CD4-positive, alpha-beta T cell treated with Interleukin-6 at 100 ng/mL for 8 hours (primary cell): ENCODE measurements at places on chromosomes 1 and 21.
A peak's percentile ranks its signal among the peaks of the same experiment; 100 is the strongest.

GRCh38 chr1:23237508-23237907 lies 20.2 kb upstream of the HTR1D start:
- no peak for DNase-seq

- no peak for DNase-seq
Observed at GRCh38 chr1:231493421-231494185, 34.9 kb upstream of the TSNAX start.

DNA sequence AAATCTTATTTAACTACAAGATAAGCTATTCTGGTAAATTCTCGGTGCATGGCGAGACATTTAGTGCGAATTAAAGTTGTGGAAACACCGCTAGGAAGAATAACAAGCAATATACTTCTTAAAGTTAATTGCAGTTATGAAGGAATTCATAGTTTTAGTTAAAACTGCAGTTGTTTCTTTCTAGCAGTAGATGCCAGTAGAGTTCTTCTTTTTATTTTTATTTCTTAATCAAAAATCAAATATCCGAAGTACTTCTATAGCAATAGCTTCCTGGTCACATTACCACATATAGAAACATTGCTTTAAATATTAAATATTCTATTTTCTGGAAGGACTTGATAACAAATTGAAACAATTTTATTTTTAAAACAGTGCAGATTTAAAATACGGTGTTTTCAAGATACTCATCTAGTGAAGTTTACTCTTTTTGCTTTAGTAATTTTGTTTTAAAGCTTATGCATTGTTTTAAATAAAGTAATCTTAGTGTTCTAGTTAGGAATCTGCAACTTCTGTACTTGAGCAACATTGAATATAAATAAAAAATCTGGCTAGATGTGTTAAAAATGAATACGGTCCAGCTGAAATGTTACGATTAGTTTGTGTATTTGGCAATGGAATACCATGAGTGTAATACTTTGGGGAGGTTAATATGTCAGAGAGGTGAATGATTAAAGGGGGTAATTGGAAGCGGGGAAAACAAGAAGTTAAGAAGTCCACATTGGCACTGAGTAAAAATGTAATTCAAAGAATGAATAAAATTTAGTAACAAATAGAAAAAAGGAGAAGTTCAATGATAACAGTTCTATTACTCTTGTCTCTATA lies 2.7 kb upstream of the PRKACB start:
- no peak for DNase-seq

DNA sequence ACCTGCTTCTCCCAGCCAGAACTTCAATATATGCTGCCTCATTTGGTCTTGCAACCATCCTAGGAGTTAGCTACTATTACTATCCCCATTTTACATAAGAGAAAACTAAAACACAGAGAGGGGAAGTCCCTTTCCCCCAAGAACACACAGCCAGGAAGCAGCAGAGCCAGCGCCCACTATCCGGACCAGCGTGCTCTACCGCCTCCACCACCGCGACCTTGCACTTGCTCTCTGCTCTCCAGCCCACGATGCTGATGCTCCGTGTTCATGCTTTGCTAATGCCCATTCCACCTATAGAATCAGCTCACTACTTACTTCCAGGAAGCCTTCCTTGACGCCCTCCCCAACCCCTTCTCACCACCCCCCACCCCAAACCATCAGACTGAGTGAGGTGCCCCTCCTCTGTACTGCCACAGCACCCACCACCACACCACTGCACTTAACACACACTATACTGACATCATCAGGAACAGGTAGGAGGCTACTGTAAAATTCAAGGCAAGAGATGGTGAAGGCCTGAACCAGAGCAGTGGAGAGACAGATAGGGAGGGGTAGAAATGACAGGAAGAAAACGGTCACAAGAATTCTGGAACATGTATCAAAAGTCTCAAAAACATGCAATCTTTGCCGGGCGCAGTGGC lies 9.4 kb downstream of the TMEM53 start:
- no peak for DNase-seq

DNA sequence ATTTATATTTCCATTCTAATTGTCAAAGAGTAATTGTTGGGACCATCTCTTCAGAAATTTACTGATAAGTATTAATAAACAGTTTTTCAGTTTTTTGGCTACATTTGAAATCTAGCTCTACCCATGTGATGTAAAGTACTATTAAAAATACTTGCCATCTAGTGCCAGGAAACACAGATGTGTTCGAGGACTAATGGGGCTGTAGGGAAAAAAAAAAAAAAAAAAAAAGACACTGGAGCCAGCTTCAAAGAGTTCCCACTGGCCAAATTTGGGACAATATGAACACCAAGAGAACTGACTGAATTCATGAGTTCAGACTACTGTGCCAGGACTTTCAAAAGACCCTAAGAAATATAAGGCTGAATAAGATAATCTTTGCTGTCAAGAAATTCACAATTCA lies 65.2 kb upstream of the GFI1 start:
- no peak for DNase-seq

DNA sequence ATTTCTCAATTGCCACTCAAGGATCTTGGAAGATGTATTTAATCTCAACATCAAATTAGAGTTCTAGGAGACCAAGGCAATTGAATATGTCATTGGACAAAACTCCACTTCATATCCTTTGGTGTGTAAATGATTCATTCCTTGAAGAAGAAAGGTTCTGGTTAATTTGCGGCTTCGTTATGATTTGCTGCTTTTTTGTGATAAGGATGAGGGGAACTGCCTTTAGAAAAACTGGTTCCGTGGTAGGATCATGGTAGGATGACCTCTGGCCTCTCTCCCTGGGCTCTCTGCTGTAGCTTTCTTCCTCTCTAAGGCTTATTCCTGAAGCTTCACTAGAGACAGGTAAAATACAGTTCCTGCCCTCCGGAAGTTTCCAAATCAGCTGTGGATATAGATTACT lies 51.5 kb upstream of the ERRFI1 start:
- no peak for DNase-seq

DNA sequence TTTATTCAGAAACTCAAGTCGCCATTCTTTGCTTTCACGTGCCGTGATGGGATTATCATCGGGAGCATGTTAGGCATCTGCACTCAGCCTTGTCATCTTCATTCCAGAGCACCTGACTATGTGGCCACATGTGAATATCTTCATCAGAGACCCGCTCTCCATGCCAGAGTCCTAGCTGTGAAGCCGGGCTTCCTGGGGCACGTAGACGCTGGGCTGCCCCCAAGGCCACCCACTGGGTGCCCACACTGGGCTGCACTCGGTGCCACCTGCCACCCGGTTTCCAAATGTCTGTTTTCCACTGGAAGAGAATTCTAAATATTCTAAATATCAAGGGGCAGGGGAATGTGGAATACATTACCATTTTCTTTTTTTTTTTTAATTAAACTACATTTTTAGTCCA lies 43.8 kb downstream of the SLC37A1 start:
- DNase-seq, result no peak

- DNase-seq, result no peak
Observed at GRCh38 chr1:178127482-178128191, 33.7 kb downstream of the RASAL2 start.

GRCh38 chr1:172948457-172948856 lies 102.3 kb downstream of the TNFSF18 start:
- peak; percentile 9 for DNase-seq

DNA sequence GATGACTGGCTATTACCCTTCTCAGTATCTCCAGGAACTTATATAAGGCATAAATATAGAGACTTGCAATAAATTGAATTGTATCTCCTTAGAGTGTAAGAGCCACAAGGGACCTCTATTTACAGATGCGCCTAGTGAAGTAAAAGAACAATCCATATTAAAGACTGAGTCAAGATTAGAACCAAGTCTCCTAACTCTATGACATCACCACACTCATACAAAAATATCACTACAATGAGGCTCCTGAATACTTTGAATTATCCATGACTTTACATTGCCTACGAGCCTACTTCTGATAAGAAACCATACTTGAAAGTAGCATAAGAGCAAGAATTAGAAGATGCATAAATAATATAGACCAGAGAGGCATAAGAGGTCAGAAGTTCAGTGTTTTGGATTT lies 18.8 kb downstream of the DPYD start:
- DNase-seq, result no peak

DNA sequence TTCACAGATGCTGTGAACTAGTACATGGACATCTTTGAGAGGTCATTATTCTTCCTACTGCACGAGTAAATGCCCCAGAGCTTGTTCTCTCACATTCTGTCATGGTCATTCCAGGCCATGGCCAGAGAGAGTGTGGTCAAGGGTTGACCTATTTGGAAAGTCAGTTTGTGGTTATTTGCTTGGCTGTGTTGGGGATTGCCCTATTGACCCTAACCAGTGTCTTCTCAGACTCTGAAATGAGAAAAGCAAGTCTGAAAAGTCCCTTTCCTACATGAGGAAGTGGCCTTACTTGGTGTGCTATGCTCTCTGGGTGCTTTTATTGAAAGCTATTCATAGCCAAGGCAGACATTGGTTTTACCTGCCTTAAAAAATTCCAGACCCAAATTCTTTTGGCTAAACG lies 26.6 kb downstream of the CLIC6 start:
- no peak for DNase-seq

DNA sequence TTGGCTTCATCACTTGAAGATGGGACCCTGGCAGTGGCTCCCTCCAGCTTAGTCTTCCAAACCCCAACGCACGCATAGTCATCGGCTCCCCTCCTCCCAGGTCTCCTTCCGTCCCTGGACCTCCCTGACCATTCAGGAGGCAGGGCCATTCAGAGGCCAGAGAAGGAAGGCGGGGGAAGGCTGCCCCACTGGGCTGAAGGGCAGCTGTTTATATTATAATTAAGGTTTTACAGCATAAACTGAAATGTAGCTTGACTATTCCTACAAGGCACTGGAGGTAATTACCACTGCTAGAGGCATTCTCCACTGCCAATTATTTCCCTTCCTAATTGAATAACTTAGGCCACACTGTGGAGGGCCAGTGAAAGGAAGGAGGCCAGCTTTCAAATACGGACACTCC lies 170.6 kb upstream of the PROX1 start:
- DNase-seq, result no peak

DNA sequence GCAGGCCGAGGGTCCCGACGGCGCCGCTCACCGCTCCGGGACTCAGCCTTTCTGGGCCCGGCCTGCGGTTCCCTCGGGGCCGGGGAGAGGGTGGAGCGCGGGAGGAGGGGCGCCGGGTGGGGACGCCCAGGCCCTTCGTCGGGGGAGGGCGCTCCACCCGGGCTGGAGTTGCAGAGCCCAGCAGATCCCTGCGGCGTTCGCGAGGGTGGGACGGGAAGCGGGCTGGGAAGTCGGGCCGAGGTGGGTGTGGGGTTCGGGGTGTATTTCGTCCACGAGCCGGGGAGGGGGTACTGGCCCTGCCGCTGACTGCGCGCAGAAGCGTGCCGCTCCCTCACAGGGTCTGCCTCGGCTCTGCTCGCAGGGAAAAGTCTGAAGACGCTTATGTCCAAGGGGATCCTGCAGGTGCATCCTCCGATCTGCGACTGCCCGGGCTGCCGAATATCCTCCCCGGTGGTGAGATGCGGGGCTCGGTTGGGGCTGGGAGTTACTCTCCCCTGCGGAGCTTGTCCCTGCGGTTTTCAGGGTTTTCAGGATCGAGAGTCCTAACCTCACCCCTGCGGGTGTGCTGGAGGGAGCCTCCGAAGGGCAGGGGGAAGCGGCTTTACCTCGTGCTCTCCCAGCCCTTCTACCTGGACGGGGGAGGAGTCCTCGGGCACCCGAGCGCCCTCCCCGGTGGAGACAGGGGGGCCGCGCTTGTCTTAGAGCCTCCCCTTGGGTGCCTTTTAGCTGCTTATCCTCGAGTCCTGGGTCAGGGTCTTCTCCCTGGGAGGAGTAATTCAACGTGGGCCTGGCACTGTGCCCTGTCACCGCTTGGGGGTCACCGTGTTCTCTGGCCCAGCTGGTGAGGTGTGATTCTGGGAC lies 2.1 kb downstream of the SAMD11 start:
- DNase-seq, result no peak

- no peak for DNase-seq
Observed at GRCh38 chr1:30412241-30413110, 310.9 kb downstream of the MATN1 start.

DNA sequence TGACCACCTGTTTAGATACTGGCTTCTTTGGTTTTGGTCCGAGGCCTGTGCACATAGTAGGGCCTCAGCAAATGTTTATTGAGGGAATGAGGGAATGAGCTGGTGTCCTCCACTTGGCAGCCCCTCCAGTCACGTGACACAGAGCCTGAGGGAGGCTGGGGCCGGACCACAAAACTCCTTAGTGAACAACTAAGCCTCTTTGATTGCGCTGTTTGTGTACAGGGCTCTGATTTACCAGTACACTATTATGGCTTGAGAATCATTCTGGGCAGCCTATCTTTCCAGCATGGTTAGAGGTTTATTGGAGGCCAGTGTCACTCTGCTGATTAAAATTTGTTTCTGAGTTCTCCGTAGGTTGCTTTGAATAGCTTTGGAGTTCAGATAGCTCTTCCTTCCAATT lies 10.2 kb upstream of the LRRN2 start:
- DNase-seq, result no peak

DNA sequence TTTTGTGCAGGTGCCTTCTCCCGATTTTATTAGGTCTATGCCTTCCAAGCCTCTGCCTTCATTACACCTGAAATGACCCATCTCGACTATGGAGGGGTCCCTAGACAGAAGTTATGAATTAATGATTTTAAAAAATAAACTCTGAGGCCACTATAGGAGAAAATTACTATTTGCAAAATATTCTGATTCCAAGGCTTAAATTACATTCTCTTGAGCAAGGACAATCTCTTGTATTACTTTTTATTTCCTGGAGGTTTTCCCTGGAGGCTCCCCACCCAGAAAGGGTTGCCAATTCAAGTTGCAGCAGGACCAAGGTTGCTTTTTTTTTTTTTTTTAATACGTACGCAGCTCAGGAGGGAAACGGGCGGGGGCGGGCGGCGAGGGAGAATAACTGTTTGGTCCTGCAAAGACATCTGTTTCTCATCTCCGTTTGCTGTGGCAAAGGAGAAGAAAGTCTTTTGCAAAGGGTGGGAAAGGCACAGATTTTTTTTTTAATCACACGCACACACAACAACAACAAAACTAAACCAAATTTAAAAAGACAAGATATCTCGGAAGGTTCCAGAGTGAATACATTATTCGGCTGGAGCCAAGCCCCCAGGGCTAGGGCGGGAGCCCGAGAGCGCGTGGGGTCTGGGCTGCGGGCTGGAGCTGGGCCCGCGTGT lies 618 bp upstream of the SERTAD4 start:
- no peak for DNase-seq

- no peak for DNase-seq
Observed at GRCh38 chr1:182520736-182521135, 68.3 kb downstream of the RNASEL start.

- DNase-seq, result no peak
Observed at GRCh38 chr1:31657972-31658510, 13.4 kb upstream of the PEF1 start.

GRCh38 chr1:228471762-228472398 lies 15.3 kb upstream of the RNF187 start:
- DNase-seq, result peak; percentile 23
